SJCRH30 (cell line): ENCODE measurements at places on chromosomes 7 and 10. TPM values are rescaled to one million over a fixed set of nuclear protein-coding genes. Genes with fewer than 3 reads are reported as not detected.

Gene KNDC1
- 1.1 TPM in 1 of 2 replicates, not detected in the other for total RNA-seq

Gene PKD2L1
- total RNA-seq, result not detected in 2 replicates

Gene IMMP2L
- total RNA-seq, result 12.8 and 15.1 TPM in 2 replicates

Gene ZNF282
- 21.0 and 27.5 TPM in 2 replicates for total RNA-seq

Gene TMEM72
- total RNA-seq, result 0.02 TPM in 1 of 2 replicates, not detected in the other

Gene UPK3BL2
- 2.8 and 3.7 TPM in 2 replicates for total RNA-seq

Gene GNGT1
- total RNA-seq, result 0.48 and 0.65 TPM in 2 replicates

Gene KAZALD1
- total RNA-seq, result 55.7 and 58.1 TPM in 2 replicates

Gene POMZP3
- total RNA-seq, result 15.3 and 16.2 TPM in 2 replicates

DNA sequence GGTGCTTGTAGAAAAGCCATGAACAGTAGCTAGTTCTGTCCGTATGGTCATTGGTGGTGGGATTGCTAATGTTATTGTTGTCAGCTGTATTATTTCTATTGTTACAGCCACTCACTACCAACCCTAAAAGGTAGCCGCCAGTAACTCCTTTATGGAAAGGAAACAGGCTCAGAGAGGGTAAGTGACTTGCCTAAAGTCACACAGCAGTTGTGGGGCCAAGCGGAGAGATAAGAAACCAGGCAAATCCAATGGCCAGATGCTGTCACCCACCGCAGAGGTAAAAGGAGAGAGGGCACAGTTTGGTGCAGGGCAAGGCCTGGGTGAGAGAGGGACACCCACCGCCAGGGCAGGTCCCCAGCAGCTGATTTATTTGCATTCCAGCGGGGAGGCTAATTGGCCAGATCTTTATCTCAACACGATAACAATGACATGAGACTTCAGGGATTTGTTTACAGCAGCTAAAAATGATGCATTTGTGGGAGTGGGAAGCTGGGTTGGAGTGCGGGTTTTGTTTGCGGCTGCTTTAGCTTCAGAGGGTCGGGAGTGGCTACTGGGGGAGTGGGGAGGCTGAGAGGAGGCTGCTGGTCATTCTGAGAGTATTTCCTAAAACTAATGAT is 8.6 kb upstream of the NKX2-3 start:
- DNase-seq, result no peak
- H3K36me3 ChIP-seq, result no peaks in the 10 kb centered on the region
- H3K27me3 ChIP-seq, result no peaks in the 10 kb centered on the region
- no peak overlapping the region for H3K27ac ChIP-seq
- H3K4me3 ChIP-seq, result no peak overlapping the region

- peaks cover 61% of the 10 kb centered on the region for H3K4me1 ChIP-seq
- no peak for DNase-seq
These were observed 17.0 kb upstream of the TRIM8 start for GRCh38 chr10:102627291-102627735.

- DNase-seq, result no peak
- H3K36me3 ChIP-seq, result no peaks in the 10 kb centered on the region
- H3K27me3 ChIP-seq, result peaks cover 15% of the 10 kb centered on the region; the same call in 1 of the 2 replicates
- H3K4me1 ChIP-seq, result no peaks in the 10 kb centered on the region
These were observed 54.7 kb upstream of the FIGNL1 start for GRCh38 chr7:50504646-50505546.

GRCh38 chr7:4103352-4104091 is 578.6 kb upstream of the FOXK1 start:
- no peaks in the 10 kb centered on the region for H3K27me3 ChIP-seq
- no peak overlapping the region for H3K4me3 ChIP-seq
- no peak overlapping the region for H3K27ac ChIP-seq
- H3K4me1 ChIP-seq, result no peaks in the 10 kb centered on the region
- no peaks in the 10 kb centered on the region for H3K36me3 ChIP-seq

DNA sequence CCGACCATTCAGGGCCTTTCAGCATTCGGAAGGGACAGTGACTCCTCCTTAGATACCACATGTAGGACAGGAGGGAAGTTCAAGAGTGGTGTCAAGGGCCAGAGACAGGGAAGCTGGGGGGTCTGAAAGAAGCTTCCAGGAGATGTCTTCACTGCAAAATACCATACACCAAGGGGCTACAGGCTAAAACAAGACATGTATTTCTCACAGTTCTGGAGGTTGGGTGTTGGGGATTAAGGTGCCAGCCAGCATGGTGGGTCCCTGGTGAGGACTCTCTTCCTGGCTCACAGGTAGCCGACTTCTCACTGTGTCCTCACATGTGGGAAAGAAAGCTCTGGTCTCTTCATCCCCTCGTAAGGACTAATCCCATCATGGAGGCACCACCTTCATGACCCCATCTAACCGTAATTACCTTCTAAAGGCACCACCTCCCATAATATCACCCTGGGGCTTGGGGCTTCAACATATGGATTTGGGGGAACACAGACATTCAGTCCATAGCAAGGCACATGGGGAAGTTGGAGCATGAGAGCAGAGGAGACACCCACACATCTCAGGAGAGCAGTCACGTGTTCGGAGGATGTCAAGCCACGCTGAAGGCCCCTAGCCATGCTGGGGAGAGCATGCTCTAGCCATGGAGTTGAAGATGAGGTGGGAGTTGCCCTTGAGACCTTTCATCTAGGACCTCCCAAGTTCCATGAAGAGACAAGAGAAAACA is 73.9 kb upstream of the GDF10 start:
- H3K27me3 ChIP-seq, result no peaks in the 10 kb centered on the region
- H3K4me3 ChIP-seq, result no peak overlapping the region
- no peaks in the 10 kb centered on the region for H3K36me3 ChIP-seq
- no peak for DNase-seq

DNA sequence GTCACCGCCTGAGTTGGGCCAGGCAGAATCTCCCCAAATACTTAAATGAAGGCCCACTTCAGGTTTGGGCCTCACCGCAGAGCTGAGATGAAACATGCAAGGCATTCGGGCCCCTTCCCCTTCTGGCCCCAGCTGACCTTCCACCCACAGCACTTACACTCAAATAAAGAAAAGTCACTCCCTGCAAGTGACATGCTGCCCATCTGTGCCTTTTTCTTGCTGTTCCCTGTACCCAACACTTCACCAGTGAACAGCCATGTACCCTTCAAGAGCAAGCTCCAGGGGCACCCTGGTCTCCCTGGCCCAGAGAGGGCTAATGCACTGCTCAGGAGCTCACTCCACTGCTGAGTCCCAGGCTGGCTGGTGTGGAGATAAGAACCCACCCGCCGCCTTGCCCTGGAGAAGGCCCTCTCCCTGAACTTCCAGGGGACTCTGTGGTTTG is 40.7 kb downstream of the ZCCHC24 start:
- peaks cover 17% of the 10 kb centered on the region for H3K36me3 ChIP-seq
- peaks cover 85% of the 10 kb centered on the region for H3K4me1 ChIP-seq
- no peak for DNase-seq
- peak overlapping the region; percentile 92; the same call in 1 of the 2 replicates for H3K27ac ChIP-seq
- H3K27me3 ChIP-seq, result no peaks in the 10 kb centered on the region

DNA sequence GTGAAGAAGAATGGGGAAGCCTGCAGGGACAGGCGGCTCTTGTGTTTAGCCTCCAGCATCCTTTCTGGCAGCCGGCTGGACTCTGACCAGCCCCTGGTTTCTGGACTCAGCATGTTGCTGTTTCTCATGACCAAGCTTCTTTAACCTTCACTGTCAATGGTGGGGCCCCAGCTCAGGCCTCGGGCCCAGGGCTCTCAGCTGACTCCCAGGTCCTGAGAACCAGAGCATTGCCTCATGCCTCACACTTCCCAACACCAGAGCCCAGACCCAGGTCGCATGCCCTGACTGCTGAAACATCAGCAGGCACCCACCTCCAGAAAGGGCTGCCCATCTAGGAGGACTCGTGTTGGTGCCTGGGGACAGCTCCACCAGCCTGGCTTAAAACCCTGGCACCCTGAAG is 34.8 kb upstream of the FGFR2 start:
- H3K4me1 ChIP-seq, result 0 out of 2 replicates have a peak, but pooled peaks cover 5% of the 10 kb centered on the region
- no peak for DNase-seq
- H3K27ac ChIP-seq, result no peak overlapping the region
- H3K27me3 ChIP-seq, result no peaks in the 10 kb centered on the region

- H3K27ac ChIP-seq, result no peak overlapping the region
- H3K4me1 ChIP-seq, result no peaks in the 10 kb centered on the region
- no peaks in the 10 kb centered on the region for H3K27me3 ChIP-seq
- no peak for DNase-seq
These were observed 51.6 kb downstream of the NUDCD3 start for GRCh38 chr7:44438816-44439215.

DNA sequence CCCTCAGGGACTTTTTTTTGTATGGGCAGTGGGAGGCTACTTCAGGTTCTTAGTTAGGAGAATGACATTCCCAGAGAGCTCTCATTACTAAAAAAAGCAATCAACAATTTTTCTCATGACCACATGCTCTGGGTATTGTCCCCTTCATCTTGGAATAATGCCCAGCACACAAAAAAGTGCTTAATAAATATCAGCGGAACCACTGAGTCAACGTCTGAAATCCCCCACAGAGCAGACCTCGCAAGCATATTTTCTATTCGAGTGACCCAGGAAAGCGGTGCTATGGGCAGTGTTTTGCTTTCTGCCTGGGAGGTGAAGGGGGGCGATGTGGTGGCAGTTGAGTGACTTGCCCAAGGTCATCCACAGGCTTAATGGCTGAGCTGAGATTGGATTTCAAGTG is 493.4 kb upstream of the ZMIZ1 start:
- H3K36me3 ChIP-seq, result no peaks in the 10 kb centered on the region
- no peaks in the 10 kb centered on the region for H3K27me3 ChIP-seq
- DNase-seq, result no peak
- no peaks in the 10 kb centered on the region for H3K4me1 ChIP-seq
- no peak overlapping the region for H3K27ac ChIP-seq

DNA sequence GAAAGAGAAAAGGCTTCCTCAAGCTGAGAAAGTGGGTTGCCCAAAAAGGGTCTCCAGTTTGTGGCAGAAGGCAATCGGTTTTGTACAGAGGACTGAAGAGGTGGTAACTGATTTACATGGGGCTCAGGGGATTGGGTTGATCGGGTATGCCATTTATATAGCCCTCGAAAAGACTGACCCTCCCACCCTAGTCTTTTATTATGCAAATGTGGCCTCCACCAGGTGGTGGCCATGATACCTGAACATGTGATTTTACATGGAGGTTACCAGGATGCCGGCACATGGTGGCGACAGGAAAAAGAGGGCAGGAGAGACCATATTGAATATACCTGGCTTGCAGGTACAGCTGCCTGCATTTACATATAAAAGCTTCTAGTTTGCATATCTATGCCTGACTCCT is 36.7 kb downstream of the ATE1 start:
- no peaks in the 10 kb centered on the region for H3K27me3 ChIP-seq
- no peak overlapping the region for H3K4me3 ChIP-seq
- peaks cover 13% of the 10 kb centered on the region for H3K36me3 ChIP-seq
- no peaks in the 10 kb centered on the region for H3K4me1 ChIP-seq

DNA sequence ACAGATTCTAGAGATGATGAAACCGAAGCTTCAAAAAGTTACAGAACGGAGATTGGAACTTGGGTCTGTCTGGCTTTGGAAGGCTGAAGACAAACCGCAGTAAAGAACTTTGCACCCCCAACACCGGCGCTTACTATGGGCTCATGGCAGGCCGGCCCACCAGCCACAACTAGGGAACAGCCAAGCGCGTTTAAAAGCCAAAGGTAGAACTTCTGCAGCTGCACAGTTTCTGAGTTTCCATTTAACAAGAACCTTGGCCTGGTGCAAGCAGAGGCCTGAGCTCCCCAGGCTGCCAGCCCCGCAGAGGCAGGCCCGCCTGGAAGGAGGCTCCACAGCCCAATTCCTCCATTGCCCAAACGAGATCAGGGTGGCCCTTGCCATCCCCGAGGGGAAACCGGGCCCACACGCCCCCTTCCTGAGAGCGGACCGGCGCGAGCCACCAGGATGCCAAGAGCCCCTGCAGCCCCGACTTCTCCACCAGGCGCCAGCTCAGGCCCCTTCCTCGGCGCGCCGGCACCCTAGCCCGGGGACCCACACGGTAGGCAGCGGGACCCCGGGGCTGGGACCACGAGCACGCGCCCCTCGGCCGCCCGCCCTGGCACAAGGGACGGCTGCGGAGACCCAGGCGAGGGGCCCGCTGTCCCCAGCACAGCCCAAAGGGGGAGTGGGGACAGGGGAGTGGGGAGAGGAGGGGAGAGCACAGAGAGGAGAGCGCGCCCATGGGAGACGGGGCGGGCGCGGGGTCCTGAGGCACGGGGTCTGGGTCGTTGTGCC is 566 bp downstream of the MAD1L1 start:
- peak overlapping the region; percentile 91 for H3K4me3 ChIP-seq
- H3K36me3 ChIP-seq, result peaks cover 18% of the 10 kb centered on the region
- DNase-seq, result peak; percentile 33
- H3K4me1 ChIP-seq, result no peaks in the 10 kb centered on the region

GRCh38 chr10:62726142-62726541 is 78.4 kb upstream of the ADO start:
- H3K4me3 ChIP-seq, result no peak overlapping the region
- peaks cover 3% of the 10 kb centered on the region; the same call in 1 of the 2 replicates for H3K4me1 ChIP-seq
- no peaks in the 10 kb centered on the region for H3K27me3 ChIP-seq
- no peaks in the 10 kb centered on the region for H3K36me3 ChIP-seq
- no peak overlapping the region for H3K27ac ChIP-seq
- DNase-seq, result no peak

DNA sequence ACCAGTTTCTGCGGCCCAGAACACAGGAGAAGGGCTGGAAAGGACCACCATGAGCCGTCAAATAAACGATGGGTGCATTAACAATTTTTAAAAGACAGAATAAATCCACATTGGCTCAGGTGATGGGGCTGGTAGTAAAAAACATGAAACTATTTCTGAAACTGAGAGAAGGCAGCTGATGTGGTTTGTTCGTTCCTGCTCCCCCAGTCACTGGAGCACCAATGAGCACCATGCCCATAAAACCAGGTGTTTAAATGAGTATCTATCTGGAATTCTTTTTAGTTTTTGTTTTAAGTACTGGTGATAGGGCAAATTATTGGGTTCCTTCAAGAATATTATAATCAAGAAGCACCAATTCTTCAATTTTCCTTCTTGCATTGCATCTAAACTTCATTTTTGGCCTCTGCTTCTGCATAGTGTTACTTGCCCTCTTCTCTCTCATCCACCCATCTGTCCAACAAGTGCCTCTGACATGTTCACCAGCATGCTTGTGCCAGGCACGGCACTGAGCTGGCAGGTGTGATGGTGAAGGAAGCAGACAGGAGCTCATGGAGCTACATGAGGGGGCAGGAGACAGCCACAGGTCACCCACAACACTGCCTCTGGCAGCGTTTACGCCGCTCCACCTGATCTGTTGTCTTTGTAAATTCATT is 65.5 kb downstream of the LARP4B start:
- H3K36me3 ChIP-seq, result peaks cover 12% of the 10 kb centered on the region
- no peak overlapping the region for H3K4me3 ChIP-seq
- H3K4me1 ChIP-seq, result no peaks in the 10 kb centered on the region
- no peak for DNase-seq
- H3K27me3 ChIP-seq, result no peaks in the 10 kb centered on the region

DNA sequence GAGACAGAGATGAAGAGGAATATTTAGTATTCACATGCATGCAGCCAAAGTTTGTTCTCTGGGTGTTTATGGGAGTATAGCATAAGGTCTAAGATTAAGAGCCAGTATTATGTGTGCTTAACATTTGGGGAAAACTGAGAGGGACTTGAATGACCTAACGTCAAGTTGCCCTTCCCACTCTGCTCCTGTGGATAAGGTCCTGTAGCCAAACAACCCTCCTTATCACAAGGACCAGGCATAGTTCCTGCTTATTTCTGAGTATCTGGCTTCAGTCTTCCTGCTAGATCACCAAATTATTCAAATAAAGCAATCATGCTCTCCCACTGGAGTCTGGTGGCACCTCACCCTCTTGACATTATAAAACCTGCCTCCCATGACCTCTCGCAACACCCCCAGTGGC is 137.9 kb upstream of the SEMA3E start:
- H3K36me3 ChIP-seq, result no peaks in the 10 kb centered on the region
- no peak for DNase-seq
- no peak overlapping the region for H3K4me3 ChIP-seq

GRCh38 chr7:94389381-94389780 is 5.3 kb upstream of the COL1A2 start:
- H3K4me3 ChIP-seq, result no peak overlapping the region
- H3K27ac ChIP-seq, result no peak overlapping the region
- no peak for DNase-seq
- H3K27me3 ChIP-seq, result no peaks in the 10 kb centered on the region
